ENCODE measurements at places on chromosomes 11 and 22.

DNA sequence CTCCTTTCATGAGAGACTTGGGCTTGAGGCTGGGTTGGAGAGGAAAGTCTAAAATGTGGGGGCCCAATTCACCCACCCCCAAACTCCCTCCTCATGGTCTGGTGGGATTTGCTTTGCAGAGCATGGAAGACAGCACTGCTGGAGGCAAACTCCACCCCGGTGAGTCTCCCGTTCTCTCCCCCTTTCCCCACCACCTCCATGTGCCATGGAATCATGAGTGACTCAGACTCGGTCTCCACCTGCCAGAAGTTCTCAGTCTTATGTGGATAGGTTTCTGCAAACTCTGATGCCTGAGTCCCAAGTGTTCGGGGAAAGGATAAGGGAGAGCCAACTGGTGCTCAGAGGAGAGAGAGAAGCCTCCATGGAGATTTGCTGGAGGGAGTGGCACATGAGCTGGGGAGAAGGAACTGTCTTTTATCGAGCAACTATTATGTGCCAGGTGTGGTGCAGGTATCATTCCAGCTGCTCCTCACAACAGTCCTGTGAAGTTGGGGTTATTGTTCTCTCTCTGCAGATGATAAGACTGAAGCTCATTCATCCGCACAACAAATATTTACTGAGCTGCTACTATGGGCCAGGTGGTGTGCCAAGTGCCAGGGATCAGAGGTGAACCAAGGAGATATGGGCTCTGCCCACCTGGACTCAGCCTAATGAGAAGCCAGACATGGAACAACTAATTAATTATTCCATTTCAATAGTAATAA is 6.6 kb downstream of the PLEKHB1 start:
- no peak for DNase-seq

DNA sequence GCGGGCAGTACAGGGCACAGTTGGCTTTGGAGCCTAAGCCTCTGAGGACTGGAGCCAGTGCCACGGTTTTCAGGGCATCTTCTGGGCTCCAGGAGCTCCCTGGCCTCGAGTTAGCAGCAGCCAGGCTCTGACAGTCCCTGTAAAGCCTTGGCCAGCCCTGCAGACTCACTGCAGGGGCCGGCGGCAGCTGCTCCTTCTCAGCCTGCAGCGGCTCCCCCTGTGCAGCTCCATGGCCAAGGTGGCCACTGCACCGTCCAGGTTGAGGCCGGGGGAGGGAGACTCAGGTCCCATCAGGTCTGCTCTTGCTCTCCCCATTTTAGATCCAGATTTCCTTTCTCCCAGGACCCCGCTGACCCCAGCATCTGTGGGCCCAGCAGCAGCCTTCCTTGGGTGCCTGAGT is 1461.1 kb downstream of the BRD1 start:
- no peak for DNase-seq

- DNase-seq: no peak
Observed at GRCh38 chr11:32316232-32316631, 119.1 kb downstream of the WT1 start.

- DNase-seq: no peak
Observed at GRCh38 chr11:127620671-127621070, 620.1 kb upstream of the KIRREL3 start.

DNA sequence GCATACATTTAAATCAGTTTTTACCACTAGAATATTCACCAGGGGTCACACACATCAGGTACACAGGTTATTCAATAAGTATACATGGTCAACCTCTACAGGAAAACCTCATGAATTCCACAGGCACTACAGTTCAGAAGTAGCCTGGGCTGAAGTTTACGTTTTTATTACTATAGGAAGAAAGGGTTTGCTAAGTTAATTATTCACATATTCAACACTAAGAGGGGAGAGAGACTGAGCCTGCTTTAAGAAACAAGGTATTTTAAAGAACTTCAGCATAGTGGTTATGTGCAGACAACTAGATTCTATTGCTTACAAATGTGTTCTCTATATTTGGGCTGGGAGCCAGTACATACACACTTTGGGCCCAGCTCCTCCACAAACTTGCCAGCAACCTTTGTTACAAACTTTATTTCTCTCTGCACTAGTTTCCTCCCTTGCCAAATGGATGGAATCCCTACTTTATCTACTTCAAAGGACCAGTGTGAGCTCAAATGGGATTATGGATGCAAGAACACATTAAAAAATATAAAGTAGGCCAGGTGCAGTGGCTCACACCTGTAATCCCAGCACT is 31.9 kb downstream of the IL18BP start:
- DNase-seq: no peak

DNA sequence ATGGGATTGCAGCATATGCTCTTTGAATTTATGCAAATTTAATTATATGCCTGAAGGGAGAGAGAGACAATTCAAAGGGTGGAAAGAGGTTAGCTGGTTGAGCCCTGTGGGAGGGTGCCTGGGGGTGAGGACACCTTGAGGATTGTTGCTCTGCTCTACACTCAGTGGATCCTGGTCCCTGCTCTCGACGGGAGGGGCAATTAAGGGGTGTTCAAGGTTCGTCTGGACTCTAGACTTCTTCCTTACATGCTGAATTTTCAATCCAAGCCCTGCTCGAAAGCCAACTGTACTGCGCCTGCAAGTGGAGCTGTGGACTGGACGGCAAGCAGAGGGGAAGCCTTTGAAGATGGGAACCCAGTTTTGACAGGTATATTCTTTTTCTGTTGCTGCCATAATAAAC is 15.5 kb upstream of the OR5M11 start:
- no peak for DNase-seq

- DNase-seq: peak; percentile 29
Observed at GRCh38 chr11:131186629-131187101, 183.8 kb upstream of the NTM start.

DNA sequence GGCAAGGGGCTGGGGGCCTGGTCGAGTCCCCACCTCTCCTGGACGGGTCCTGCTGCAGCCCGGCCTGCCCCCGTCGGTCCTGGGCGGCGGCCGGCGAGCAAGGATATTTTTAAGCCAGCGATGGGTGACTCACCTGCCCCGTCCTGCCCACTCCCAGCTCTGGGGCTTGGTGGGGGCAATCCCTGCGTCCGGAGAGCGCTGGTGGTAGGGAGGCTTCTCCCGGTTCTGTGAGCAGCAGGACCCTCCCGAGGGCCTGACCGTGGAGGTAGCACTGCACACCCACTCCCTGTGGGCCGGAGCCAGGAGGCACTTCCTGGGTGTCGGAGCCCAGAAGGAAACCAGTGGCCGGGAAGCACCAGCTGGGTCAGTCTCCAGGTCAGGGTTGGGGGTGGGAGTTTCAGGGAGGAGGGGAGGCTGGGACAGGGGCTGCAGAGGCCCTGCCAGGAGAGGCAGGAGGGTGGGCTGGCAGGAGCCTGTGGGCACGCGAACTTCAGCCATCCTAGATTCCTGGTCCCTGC is 467 bp downstream of the EPS8L2 start:
- DNase-seq: peak; percentile 63
